ENCODE measurements at places on chromosomes 3 and 15.

DNA sequence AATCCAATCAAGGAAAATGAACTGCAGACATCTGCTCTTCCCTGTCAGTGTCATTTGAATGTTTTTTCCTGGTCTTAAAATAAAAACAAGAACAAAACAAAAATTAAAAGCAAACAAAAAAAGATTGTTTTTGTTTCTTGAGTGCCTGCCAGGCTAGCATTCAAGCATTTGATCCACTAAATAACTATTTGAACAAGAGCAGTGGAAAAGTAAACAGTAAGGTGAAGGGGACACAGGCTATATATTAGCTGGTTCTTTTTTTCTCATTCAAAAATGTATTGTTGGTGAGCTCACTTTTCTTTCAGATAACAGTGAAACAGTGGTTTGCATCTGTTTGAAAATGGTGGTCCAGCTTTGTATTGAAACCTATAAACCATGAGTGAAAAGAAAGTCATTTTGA is 586.9 kb upstream of the SGO1 start:
- no peak for DNase-seq

GRCh38 chr15:52441841-52442240 is 86.8 kb downstream of the MYO5A start:
- no peak for DNase-seq

DNA sequence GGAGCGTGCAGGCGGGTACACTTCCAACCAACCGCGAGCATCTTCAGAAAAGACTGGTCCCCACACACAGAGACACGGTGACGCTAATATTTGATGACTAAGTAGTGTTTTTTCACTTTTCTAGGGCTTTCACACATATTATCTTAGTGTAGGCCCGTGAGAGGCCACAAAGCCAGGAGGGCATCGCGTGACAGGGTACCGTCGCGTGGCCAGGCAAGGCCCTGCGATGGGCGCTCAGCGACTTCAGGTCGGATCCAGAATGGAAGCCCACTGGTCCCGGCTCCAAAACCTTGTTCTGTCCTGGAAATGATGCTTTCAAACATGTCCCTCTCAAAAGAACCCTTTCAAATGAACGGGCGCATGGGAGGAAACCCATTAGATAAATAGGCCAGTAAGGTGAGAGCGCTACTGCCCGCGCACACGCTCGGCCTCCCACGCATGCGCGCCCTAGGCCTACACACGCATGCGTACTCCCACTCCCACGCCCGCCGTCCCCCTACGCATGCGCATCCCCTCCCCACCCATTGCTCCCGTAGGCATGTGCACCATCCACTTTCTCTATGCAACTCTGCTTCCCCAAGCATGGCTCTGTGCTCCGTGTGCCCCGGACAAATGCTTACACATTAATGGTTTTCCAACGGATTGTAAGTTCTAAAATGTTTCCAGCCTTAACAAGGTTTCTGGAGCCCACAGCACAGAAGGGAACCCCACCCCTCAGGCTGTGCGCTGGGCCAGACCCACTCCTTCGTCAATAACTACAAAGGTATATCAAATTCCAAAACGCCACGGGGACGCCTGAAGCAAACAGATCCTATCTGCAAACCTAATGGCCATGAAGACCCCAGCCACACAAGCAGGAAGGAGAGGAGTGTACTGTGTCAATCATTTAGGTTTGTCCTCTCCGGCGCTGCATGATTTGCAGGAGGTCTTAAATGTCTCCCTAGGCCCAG is 72.1 kb downstream of the OCA2 start:
- no peak for DNase-seq

DNA sequence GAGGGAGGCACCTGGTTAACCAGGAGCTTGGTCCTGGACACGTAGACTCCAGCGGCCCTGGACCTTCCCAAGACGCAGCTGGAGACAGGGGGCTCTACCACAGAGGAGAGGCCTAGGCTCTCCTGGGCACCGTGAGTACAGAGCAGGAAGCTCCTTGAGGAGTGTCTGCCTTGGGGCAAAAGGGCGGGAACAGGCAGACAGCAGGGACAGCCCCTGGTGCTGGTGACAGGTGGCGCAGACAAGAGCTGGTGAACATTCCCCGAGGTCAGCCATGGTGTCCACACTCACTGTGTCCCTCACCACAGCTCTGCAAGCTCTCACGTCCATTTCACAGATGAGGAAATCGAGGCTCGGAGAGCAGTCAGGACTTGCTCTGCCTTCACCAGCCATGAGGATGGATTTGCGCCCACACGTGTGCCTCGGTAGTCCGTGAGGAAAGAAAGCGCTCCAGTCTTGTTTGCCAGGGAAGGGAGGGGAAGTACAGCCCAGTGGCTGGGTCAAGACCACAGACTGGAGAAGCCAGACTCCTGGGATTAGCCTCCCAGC is 2.6 kb upstream of the PLXNA1 start:
- no peak for DNase-seq

- DNase-seq: no peak
Measured at GRCh38 chr15:37872661-37873060, 61.8 kb upstream of the TMCO5A start.

- DNase-seq: no peak
Measured at GRCh38 chr3:53821631-53822121, 24.5 kb downstream of the CHDH start.

DNA sequence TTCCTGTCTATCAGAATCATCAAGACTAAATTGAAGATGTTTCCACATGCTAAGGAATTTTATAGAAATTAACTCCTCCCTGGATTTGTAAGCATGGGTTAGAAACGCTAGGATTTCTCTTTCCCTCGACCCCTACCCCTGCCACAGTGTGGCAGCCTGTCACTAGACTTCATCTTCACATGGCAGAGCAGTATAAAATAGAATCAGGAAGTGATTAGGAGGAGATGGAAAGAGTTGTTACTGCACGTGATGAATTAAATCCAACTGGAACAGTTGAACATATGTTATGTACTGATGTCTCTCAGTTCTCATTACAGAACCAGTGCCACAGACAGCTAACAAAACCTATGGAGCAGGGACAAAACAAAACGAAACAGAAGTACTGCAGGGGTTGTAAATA is 130.0 kb upstream of the BNIP2 start:
- no peak for DNase-seq

DNA sequence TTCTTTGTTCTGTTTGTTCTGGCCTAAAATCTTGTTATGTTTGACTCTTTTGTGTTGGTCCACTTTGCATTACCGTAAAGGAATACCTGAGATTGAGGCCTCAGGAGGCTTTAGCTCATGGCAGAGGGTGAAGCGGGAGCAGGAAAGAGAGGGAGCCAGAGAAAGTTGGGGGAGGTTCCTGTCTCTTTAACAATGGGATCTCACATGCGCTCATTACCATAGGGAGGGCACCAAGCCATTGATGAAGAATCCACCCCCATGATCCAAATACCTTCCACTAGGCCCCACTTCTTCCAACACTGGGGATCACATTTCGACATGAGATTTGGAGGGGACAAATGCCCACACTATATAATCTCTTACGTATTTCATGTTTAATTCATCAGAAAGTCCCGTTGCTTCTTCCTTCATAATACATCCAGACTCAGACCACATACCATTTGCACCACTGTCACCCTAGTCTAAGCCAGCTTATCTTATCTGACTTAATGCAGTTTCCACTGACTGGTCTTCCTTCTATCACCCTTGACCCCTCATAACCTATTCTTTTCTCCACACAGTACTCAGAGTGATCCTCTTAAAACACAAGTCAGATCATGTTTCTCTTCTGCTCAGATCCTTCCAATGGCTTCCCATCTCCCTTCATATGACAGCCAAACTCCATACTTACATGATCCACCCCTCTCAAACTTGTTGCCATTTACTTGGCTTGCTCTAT is 13.5 kb downstream of the KBTBD8 start:
- no peak for DNase-seq

- DNase-seq: no peak
Measured at GRCh38 chr15:39235084-39235795, 345.6 kb upstream of the THBS1 start.

DNA sequence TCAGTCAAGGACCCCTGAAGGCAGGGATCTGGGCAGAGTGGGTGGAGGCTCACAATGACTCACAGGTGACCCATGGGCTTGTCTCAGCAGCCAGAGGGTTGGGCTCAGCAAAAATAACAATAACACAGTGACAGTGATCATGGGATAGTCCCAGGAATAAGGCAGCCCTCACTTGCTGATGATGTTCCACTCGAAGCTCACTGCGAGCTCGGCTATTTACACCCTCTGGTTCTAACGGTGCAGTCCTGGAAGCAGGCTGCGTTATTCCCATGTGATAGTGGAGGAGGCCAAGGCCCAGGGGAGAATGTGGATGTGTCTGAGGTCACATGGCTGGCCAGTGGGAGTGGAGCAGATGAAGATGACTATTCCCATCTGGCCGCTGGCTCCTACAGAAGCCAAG is 16.2 kb downstream of the CCDC33 start:
- no peak for DNase-seq

GRCh38 chr15:32942401-32942841 is 224.6 kb downstream of the GREM1 start:
- DNase-seq: no peak

DNA sequence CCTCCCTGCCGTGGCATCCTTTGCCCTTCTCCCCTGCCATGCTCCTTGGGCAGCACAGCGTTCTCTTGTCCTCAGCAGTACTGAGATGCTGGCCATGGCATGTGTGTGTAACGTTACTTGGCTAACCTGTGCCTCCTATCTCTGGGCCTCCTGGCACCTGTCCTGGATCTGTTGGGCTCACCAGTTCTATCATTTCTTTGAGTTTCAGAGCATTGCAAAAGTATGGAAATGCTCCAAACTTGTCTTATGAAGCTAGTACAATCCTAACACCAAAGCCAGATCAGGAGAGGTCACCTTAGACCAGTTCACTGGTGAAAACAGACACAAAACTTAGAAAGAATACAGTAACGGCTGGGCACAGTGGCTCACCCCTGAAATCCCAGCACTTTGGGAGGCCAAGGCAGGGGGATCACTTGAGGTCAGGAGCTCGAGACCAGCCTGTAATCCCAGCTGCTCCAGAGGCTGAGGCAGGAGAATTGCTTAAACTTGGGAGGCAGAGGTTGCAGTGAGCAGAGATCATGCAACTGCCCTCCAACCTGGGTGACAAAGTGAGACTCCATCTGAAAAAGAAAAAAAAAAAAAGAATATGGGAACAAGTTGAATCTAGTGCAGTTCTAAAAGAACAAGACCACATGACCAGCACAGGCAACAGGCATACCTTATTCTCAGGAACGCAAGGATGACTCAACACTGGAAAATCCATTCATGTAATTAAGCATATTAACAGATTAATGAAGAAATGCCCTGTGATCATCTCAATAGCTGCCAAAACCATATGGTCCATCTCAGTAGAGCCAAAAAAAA is 62.4 kb upstream of the TRPM1 start:
- no peak for DNase-seq

GRCh38 chr3:173911446-173911845 is 513.9 kb downstream of the NLGN1 start:
- DNase-seq: no peak

DNA sequence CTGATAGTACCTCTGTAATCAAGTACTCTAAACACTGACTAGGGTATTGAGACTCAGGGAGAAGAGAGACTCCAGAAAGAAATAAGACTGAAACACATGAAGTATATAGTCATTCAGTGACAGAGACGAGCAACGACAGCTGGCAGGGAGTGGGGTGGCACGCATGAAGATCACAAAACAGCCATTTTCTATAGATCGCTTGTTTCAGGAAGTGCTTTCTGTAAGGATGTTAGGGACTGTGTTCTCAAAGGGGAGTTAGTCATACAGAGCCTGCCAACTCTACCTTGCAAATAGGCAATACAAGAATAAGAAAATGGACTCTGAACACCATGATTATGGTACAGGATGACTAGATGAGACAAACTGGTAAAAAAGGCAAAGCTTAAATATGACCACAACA is 139.5 kb downstream of the TBL1XR1 start:
- DNase-seq: no peak

GRCh38 chr15:39021341-39021740 is 456.7 kb upstream of the RASGRP1 start:
- DNase-seq: no peak

- DNase-seq: peak; percentile 28
Measured at GRCh38 chr15:52112203-52112750, 298 bp downstream of the BCL2L10 start.

DNA sequence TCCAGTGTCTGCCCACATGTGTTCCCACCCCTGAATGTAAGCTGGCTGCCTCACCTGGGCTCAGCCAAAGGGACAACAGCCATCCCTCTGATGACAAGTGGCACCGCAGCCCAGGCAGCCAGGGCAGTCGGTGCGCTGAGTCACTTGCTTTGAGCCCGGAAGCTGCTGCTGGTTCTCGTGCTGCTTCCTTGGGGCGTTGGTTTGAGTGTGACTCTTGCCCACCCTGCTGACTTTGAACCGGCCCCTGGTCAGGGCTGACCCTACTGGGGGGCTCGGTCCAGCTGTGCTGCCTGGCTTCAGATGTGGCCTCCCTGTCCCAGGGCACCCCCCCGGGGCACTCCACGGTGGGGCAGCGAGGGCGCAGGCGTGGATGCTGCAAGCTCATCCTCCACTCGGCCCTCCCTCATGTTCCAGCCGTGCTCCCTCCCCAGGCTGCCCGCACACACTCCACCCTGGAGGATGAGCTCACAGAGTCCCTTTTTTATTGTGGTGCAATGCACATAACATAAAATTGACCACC is 62.1 kb downstream of the EFCAB12 start:
- DNase-seq: no peak

GRCh38 chr15:49415149-49415548 is 7.9 kb upstream of the FGF7 start:
- no peak for DNase-seq

- no peak for DNase-seq
Measured at GRCh38 chr3:14110699-14111098, 14.0 kb downstream of the CHCHD4 start.

- no peak for DNase-seq
Measured at GRCh38 chr15:101498717-101499480, 9.4 kb upstream of the PCSK6 start.

DNA sequence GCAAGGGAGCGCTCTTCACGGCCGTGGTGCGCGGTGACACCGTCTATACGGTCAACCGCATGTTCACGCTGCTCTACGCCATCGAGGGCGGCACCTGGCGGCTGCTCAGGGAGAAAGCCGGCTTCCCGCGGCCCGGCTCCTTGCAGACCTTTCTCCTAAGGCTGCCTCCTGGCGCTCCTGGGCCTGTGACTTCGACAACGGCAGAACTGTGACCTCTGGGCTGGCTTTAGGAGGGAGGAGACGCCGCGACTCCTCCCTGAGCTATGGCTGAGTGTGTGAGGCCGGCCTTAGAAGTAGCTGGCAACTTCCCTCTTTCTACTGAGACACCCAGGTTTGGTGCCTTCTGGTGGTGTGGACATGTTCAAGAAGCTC is 1.4 kb downstream of the KBTBD13 start:
- DNase-seq: peak; percentile 56

DNA sequence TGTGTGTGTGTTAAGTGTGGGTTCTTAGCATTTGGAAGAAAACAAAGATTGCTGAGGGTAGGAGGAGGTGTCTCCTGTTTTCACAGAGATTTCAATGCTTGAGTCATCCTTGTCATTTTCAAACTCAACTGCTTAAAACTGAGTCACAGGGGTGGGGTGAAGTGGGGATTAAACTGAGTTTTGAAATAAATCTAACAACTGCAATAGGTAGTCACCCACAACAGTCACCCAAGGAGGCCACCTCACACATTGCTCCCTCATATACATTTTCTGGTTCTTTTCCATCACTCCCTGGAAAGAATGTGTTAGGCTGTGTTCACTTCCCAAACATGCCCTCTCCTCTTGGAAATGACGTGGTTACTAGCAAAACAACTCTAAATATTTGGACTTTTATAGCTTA is 187.7 kb upstream of the CMC1 start:
- no peak for DNase-seq

GRCh38 chr15:75929799-75930565 is 26.3 kb downstream of the FBXO22 start:
- DNase-seq: no peak

- DNase-seq: no peak
Measured at GRCh38 chr3:49785565-49786356, 581 bp downstream of the IP6K1 start.

- DNase-seq: no peak
Measured at GRCh38 chr15:96670389-96670788, 339.9 kb downstream of the NR2F2 start.

Data from stimulated activated CD4-positive, alpha-beta T cell treated with anti-CD3 and anti-CD28 coated beads, Interleukin-1b, Interleukin-23, amount 100 ng/mL, for 4 hours (primary cell).